ENCODE measurements at places on chromosomes 13 and 19. TPM values are rescaled to one million over a fixed set of nuclear protein-coding genes. Genes with fewer than 3 reads are reported as not detected.

DNA sequence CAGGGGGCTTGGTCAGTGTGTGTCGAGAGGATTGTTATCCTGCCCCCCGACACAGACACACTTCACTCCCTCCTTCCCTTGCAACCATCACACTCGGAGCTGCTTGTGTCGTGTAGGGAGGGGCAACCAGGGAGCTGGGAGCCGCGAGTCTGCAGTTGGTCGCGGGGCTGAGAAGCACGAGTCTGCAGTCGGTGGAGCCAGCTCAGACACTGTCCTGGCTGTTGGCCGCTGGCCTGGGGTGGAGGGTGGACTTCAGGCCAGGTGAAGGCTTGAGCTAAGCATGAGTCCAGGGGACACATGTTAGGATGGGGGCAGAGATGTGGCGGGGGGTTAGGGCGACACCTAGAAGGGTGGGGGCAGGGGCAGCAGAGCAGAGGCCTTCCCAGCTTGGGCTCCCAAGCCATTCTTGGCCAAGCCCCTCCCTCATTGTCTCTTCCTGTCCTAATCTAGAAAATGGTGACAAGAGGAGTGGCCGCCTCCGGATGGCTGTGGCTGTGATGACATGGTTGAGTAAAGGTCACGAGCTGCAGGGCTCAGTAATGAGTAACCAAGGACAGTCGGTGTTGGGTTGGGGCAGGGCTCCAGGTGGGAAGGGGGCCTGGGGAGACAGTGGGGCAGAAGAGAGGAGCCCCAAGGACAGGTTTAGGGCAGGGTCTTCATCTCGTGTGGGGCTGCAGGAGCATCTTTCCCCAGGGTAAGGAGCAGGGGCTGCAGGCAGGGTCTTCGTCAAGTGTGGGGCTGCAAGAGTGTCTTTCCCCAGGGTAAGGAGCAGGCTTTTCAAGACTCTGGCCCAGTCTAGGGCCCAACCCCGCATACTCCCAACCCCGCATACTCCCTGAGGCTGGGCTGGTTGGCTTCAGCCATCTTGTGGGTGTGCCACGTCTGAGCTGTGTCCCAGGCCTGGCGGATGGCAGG lies 8.6 kb downstream of the PPP5C start:
- no peaks in the 10 kb centered on the region for H3K36me3 ChIP-seq
- no peak overlapping the region for H3K4me3 ChIP-seq
- no peaks in the 10 kb centered on the region for H3K27me3 ChIP-seq
- no peak overlapping the region for H3K27ac ChIP-seq

DNA sequence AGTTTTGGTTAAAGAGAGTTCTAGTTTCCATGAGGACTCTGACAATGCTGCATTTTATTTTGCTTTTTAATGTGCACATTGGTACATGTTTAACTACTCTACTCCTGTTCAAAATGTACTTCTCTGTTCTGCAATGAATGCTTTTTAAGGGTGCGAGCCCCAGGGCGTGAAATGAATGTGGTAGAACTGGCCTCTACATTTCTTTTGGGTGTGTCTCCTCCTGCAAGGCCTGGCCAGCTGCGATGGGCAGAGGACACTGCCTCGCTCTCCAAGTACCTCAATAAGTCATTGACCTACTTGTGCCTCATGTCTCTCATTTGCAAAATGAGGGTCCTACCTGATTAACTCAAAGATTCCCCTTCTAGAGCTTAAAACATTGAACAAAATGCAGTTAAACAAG lies 6.7 kb downstream of the RGS9BP start:
- H3K27me3 ChIP-seq: no peaks in the 10 kb centered on the region
- H3K27ac ChIP-seq: no peak overlapping the region
- no peaks in the 10 kb centered on the region for H3K4me1 ChIP-seq
- DNase-seq: no peak
- no peak overlapping the region for H3K4me3 ChIP-seq

GRCh38 chr13:30301827-30302226 lies 5.5 kb downstream of the KATNAL1 start:
- H3K4me1 ChIP-seq: peaks cover 4% of the 10 kb centered on the region
- H3K36me3 ChIP-seq: no peaks in the 10 kb centered on the region
- no peak for DNase-seq
- H3K4me3 ChIP-seq: no peak overlapping the region
- H3K27me3 ChIP-seq: no peaks in the 10 kb centered on the region

The ADGRE1 gene
- 1.6 TPM for total RNA-seq

All from aorta (tissue), 5 donors.